Amniotic epithelial cell (primary cell): ENCODE measurements at places on chromosomes 2 and 18.

GRCh38 chr2:177038787-177039484, 173.7 kb upstream of the HNRNPA3 start:
- no peak for DNase-seq

- DNase-seq = no peak
These were observed 2.1 kb upstream of the PCBP1 start for GRCh38 chr2:70084973-70085710.

GRCh38 chr2:3476321-3476984, 42.9 kb downstream of the ADI1 start:
- DNase-seq = no peak

GRCh38 chr2:239250216-239251081, 150.4 kb downstream of the HDAC4 start:
- no peak for DNase-seq

GRCh38 chr2:136651456-136652010, 113.8 kb upstream of the THSD7B start:
- no peak for DNase-seq

GRCh38 chr18:35050705-35051195, 9.5 kb downstream of the MAPRE2 start:
- no peak for DNase-seq

DNA sequence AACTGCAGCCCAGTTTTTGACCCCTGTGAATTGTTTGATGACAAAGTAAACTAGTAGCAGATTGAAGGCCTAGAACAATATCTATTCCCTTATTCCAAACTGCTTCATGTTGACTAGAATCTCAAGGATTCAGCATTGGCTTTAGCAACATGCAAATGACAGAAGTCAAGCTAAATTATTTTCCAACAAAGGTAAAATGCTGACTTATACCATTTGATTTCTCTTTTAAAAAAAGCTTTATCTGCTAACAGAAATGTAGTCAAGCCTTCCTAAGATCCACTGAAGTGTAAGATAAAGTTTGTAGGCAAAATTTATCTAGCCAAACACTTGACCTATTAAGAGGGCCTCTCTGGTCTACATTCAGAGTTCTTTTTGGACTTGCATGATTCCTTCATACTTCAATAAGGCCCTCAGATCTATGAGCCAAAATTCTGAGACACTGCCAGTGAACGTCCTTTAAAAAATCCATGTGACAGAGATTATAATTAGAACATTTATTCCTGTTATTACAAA, 9.5 kb upstream of the CYBRD1 start:
- DNase-seq = no peak

- no peak for DNase-seq
These were observed 940 bp upstream of the MRPL19 start for GRCh38 chr2:75645643-75646042.

- no peak for DNase-seq
These were observed 61.2 kb upstream of the RAB27B start for GRCh38 chr18:54767098-54767497.
